Activated CD4-positive, alpha-beta T cell treated with anti-CD3 and anti-CD28 coated beads, Interleukin-2, amount 50 U/mL, for 48 hours (primary cell): ENCODE measurements at places on chromosomes 4 and X.

- DNase-seq = no peak
Measured at GRCh38 chr4:22703912-22704311, 11.2 kb downstream of the GBA3 start.

- DNase-seq = no peak
Measured at GRCh38 chr4:15006416-15007024, 4.2 kb downstream of the CPEB2 start.

- DNase-seq = no peak
Measured at GRCh38 chr4:176745902-176746301, 46.8 kb downstream of the VEGFC start.

- no peak for DNase-seq
Measured at GRCh38 chr4:112252234-112252633, 20.6 kb downstream of the AP1AR start.

DNA sequence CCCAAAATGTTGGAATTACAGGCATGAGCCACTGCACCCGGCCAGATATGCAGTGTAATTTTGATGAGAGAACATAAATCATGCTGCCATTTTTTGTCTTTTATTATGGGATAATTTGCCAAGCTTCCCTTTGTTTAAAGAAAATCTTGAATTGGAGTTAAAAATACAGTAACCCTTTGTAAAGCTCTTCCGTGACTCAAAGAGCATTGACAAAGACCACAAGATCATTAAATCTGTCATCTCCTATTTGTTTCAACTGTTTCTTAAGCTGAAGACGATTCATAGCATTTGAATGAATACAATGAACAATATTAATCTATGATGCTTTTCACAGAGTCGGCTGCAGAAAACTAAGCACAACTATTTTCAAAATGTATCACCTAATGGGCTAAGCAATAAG, 132.6 kb downstream of the ANAPC4 start:
- DNase-seq = no peak

DNA sequence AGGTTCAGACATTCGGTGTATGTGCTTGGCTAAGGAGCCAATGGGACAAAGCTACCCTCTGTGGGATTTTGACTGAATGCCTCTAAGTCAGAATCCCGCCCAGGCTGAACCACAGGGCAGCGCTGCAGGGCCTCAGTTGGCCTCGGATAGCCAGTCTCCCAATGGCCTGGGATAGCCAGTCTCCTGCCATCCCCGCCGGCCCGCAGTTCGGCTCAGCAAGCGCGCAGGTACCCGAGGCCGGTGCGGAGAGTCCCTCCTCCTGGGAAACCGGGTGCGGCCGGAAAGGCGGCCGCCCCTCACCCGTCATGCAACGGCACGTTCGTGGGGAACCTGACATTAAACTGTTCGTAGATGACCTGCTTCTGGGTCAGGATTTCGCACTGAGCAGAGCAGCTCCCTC, 16.1 kb downstream of the PPEF2 start:
- DNase-seq = no peak

GRCh38 chr4:102842367-102842766, 15.0 kb upstream of the UBE2D3 start:
- no peak for DNase-seq

DNA sequence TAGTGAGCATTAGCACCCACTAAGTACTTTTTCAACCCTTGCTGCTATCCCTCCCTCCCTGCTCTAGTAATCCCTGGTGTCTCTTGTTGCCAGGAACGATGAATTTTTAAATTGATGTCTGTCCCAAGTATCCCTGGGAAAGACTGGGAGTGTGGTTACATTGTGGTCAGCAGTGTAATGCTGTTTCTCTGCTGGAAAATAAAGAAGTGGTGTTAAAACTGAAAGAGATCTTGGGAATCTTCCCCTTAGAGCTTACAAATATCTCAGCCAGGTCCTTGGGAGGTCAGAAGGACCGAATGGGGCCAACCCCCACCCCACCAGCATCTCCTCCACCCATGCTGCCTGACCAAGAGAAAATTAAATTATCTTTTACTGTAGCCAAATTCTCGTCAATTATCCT, 174.5 kb upstream of the MXRA5 start:
- no peak for DNase-seq

GRCh38 chr4:102687373-102687981, 73.3 kb downstream of the MANBA start:
- DNase-seq = no peak

GRCh38 chrX:131572372-131573014, 28.6 kb downstream of the OR13H1 start:
- DNase-seq = no peak

DNA sequence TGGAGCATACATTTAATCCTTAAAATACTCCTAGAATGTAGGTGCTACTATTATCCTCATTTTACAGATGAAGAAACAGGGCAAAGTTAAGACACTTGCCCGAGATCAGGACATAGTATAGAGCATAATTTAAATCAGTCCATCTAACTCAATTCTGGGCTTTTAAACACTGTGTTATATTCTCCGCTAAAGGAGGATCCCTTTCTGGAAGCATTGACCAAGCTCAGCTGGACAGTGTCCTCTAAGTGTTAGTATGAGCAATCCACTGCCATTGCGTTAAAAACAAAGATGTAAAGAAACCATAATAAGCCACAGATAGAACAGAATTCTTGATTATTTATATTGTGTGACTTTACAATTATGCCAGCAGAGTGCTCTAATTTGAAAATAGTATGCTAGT, 207.0 kb downstream of the ARHGAP24 start:
- no peak for DNase-seq

DNA sequence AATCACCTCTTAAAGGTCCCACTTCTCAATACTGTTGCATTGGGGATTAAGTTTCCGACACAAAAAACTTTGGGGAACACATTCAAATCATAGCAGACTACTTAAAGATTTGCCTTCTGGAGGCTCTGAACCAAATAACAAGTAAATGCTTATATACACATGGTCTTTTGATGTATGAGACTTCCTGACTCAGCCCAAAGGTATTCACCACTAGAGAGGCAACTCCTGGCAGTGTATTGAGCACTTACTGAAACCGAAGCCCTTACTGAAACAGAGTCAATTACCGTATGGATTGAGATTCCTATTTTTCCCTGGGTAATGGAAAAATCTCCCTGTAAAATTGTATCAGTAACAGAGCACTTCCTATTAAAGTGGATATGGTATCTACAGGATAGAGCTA, 45.4 kb downstream of the ZCCHC13 start:
- DNase-seq = no peak

DNA sequence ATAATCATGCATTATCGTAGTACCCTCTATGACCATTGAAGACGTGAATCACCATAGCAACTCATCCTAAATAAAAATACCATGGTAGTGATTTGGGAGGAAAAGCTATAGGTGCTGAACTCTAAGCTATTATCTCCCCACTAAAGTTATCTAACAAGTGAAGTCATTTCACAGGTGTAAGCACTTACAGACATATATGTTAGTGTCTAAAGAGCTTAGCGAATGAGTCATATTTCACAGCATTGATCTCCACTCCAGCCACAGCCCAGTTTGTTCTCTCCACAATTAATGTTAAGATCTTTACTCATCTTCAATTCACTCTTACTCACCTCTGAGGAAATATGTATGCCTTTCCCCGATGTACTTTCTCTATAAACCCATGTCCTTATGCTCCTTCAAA, 57.0 kb downstream of the DCAF8L1 start:
- DNase-seq = no peak

- no peak for DNase-seq
Measured at GRCh38 chr4:109414938-109415337, 18.7 kb upstream of the SEC24B start.

- no peak for DNase-seq
Measured at GRCh38 chr4:167721617-167722486, 370.5 kb upstream of the ANXA10 start.

DNA sequence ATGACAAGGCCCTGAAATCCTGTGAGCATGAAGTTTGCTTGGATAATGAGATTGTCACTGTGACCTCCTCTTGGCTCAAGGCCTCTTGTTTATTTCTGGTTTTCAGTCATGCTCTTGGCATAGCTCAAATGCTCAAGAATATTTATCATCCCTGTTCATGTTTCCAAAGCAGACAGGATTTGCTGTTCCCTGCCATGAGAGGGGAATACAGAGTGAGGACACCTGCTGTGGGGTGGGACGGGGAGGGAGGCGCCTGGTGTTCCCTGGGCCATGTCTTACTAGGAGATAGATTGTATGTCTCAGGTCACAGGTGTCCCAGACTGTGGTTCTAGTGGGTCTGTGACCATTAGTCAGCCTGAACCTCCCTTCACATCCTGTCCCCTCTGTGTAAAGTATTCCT, 34.9 kb upstream of the SH3RF1 start:
- no peak for DNase-seq

GRCh38 chr4:128782875-128783614, 26.5 kb upstream of the JADE1 start:
- no peak for DNase-seq

- no peak for DNase-seq
Measured at GRCh38 chrX:118736394-118737010, 9.1 kb downstream of the IL13RA1 start.

- DNase-seq = no peak
Measured at GRCh38 chrX:113408843-113409242, 568.2 kb upstream of the AMOT start.

- no peak for DNase-seq
Measured at GRCh38 chrX:37380924-37381323, 31.8 kb downstream of the PRRG1 start.

DNA sequence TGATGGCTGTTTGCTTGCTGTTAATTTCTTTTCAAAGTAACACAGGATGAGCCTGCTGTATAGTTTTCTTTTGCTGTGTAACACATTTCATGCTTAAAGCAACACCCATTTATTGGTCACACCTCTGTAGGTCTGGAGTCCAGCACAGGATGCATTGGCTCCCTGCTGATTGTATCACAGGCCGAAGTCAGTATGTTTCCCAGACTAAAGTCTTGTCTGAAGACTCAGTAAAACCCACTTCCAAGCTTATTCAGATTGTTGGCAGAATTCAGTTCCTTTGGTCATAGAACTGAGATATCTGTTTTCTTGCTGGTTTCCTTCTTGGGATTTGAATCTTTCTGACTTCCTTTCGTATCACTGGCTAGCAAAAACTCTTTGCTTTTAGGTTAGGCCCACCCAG, 54.3 kb downstream of the LRP2BP start:
- no peak for DNase-seq

- DNase-seq = no peak
Measured at GRCh38 chrX:30967516-30967915, 78.5 kb upstream of the TAB3 start.

DNA sequence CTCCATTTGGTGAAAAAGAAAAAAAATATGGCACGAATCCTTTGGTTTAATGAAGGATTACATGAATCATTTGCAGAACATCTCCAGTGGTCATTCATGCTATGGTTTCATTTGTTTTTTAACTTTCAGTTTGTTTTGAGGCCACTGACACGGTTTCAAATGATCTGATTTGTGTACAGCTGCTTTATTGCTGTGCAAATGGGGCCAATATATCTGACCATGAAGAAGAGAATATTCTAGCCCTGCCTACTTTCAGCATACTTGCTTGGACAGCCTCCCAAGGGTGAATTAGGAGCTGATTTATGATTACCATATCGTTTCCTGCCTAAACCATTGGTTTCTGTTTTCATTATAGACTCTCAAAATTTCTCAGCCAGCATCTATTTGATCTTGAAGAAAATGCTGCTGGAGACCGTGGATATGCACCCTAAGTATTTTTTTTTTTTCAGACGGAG, 30.7 kb downstream of the SPARCL1 start:
- DNase-seq = no peak

GRCh38 chr4:4315461-4316149, 25.6 kb downstream of the ZBTB49 start:
- DNase-seq = no peak

- DNase-seq = no peak
Measured at GRCh38 chr4:1169691-1170096, 2.7 kb downstream of the SPON2 start.

DNA sequence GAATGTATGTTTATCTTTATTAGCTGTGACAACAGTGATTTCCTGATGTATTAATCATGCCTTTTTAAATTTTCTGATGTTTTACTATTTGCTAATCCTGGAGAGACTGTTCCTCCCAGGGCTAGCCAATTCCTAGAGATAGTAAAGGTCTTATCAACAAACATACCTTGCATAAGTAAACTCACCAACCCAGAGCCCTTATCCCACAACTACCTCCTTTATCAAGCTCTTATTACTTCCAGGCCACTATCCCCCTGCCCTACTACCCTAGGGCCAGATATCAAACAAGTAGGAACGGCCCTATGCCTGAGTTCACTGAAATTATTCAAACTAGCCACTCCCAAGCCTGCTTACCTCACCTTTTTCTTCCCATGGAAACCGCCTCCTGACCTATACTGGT, 58.2 kb upstream of the NPNT start:
- no peak for DNase-seq

GRCh38 chr4:147791341-147791740, 59.5 kb downstream of the ARHGAP10 start:
- no peak for DNase-seq

DNA sequence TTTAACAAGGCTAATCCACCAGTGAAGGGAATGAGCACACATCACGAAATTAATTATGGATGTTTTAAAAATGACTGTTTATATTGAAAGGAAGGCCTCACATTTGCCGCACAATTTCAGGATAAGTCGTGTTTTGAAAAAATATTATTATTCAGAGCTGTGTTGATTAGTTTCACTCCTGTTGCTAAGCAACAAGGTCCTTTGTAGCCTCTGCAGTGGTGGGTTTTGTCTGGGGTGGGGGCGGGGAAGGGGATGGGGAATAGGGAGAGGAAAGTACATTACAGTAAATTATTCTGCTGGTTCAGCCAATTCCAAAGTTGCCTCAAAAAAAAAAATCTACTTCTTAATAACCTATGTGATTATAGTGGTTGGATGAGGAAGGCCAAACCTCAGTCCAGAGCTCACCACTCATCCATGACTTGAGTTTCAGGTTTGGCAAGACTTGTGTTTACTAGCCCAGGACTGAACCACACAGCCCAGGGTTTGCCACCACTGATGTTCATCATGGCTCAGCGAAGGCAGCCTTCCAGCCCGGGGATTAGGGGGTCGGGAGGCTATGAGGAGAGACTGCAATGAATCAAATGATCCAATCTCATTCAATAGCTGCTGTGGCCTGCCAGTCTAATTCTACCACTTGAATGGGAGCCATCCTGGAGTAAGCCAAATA, 162.5 kb upstream of the ATP6AP2 start:
- no peak for DNase-seq

DNA sequence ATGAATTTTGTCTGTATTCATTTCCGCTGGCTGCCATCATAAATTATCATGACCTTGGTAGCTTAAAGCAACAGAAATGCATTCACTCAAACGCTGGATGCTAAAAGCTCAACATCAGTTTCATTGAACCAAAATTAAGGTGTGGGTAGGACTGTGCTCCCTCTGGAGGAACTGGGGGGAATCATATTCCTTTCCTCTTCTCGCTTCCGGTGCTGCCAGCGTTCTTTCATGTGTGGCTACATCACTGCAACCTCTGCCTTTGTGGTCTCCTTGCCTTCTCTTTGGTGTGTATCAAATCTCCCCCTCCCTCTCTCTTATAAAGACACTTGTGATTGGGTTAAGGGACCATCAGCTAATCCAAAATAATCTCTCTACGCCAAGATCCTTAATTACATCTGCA, 39.5 kb downstream of the NEIL3 start:
- DNase-seq = no peak

- no peak for DNase-seq
Measured at GRCh38 chr4:20288047-20288650, 36.4 kb downstream of the SLIT2 start.
